ENCODE measurements at places on chromosomes 2 and 18.
A peak's percentile ranks its signal among the peaks of the same experiment; 100 is the strongest.

- no peak for DNase-seq
Measured at GRCh38 chr18:11148680-11149440, 509 bp downstream of the PIEZO2 start.

DNA sequence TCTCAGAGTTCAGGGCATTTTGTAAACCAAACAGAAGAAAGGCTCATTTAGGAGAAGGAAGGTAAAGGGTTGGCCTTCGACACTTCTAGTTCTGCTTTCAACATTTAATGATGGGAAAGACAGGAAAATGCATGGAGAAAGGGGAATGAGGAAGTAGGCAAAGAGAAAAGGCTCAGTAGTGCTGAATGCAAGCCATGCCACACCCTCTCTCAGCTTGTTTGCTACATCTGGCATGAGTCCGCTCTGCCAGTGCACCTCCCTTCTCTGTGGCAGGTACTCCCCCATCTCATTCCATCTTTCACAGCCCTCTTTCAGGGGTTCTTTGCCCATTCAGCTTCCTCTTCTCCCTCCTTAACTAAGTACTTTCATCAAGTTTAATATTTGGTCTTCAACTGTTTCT is 120.9 kb upstream of the ITGB6 start:
- DNase-seq, result no peak

GRCh38 chr2:10632230-10632629 is 57.5 kb downstream of the NOL10 start:
- no peak for DNase-seq

DNA sequence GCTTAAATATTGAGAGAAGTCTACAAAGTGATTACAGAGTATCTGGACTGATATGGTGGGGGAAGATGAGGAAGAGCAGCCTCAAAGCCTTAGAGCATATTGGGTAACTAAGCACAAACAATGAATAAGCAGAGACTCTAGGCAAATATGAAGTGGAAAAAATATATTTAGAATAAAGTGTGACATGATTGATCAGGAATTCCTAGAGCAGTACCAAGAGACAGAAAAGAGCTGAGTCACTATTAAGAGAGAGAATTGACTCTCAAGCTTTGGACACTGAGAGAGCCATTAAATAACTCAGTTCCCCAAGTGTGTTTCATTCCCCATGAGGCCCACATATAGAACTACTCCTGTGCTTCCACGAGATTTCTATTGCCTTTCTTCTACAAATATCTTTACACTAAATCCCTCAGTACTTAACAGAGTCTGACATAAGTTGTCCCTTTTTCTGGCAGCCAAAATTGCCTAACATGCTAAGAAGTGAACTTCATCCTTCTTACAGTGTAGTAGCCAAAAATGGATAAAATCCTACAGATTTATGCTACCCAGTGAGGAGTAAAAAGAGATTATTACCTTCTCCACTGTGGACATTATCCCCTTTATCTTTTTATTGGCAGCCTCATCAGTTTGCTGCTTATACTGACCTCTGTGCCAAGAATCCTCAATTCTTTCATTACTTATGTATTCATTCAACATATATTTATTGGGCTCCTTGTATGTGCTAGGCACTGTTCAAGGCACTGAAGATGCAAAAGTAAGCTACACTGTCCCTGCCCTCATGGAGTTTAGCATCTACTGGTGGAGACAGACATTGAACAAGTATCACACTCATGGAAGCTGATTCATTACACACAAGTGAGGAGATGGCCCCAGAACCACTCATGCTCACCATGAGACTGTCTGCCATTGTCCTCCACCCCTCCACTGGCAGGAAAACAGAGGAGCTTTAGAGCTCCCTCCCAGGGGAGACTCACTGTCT is 45.4 kb downstream of the SLC40A1 start:
- DNase-seq, result no peak

- DNase-seq, result no peak
Measured at GRCh38 chr2:173050684-173051083, 25.0 kb upstream of the MAP3K20 start.

GRCh38 chr2:25228848-25229278 is 60.5 kb upstream of the POMC start:
- peak; percentile 54 for DNase-seq

GRCh38 chr2:16068552-16068940 is 128.2 kb downstream of the MYCN start:
- no peak for DNase-seq

DNA sequence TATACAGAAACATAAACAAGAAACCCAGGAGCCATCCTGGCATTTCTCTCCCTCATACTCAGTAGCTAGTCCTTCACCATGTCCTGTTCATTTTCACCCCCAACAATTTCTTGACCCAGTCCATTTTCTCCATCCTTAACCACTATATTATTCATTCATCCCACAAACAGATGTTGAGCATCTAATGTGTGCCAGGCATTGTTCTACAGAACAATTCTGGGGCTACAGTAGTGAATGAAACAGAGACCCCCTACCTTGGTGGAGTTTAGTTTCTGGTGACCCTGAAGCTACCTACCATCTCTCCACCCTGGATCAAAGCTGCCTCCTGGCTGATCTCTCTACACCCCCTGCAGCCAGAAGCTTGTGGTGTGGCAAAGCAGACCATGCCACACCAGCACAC is 27.5 kb upstream of the BZW1 start:
- DNase-seq, result no peak

- no peak for DNase-seq
Measured at GRCh38 chr2:28642796-28643195, 108.8 kb upstream of the PPP1CB start.

GRCh38 chr2:32678825-32679224 is 51.0 kb downstream of the TTC27 start:
- no peak for DNase-seq
